A673 (cell line): ENCODE measurements at places on chromosomes 4 and X. TPM values are rescaled to one million over a fixed set of nuclear protein-coding genes. Genes with fewer than 3 reads are reported as not detected.

DIPK2B gene
- not detected in 2 replicates for total RNA-seq

MAGED4 gene
- total RNA-seq, result 57.1 and 59.5 TPM in 2 replicates

TMSB15C gene
- total RNA-seq, result 8.2 and 10.8 TPM in 2 replicates

SYAP1 gene
- total RNA-seq, result 36.4 and 41.8 TPM in 2 replicates

PABPC5 gene
- not detected in 2 replicates for total RNA-seq
